ENCODE measurements at places on chromosomes 1 and 21.

DNA sequence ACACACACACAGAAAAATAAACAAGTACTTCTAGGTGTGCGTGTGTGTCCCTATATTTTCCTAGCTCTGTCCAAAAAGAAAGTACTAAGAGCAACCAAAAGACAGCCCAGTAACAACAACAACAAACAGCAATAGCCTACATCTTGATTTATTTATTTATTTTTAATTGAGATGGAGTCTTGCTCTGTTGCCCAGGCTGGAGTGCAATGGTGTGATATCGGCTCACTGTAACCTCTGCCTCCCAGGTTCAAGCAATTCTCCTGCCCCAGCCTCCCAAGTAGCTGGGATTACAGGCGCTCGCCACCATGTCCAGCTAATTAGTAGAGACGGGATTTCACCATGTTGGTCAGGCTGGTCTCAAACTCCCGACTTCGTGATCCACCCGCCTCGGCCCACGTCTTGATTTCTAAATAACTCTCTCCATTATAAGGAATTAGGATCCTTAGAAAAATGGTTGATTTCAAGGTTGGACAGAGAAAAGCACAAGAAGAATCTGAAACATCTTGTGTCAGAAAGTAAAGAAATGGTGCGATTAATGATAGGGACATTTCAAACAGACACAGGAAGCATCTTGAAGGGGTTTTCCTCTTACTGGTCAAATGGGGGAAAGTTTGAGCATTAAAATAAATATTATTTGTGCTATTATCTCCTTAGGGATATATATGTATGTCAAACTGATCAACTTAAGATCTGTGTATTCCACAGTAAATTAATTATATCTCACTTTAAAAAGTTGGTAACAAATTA lies 59.4 kb downstream of the ARID4B start:
- no peak for DNase-seq
- no peaks in the 10 kb centered on the region for H3K27me3 ChIP-seq
- no peak overlapping the region for H3K4me3 ChIP-seq
- H3K27ac ChIP-seq, result no peak overlapping the region
- no peaks in the 10 kb centered on the region for H3K36me3 ChIP-seq
- peaks cover 19% of the 10 kb centered on the region for H3K4me1 ChIP-seq

- no peak overlapping the region for H3K27ac ChIP-seq
- no peak for DNase-seq
- H3K27me3 ChIP-seq, result no peaks in the 10 kb centered on the region
- no peak overlapping the region for H3K4me3 ChIP-seq
- peaks cover 2% of the 10 kb centered on the region for H3K4me1 ChIP-seq
Observed at GRCh38 chr1:98384461-98385141, 276.9 kb upstream of the SNX7 start.

GRCh38 chr1:12649971-12650421 lies 6.1 kb downstream of the AADACL4 start:
- H3K4me1 ChIP-seq, result no peaks in the 10 kb centered on the region
- H3K27ac ChIP-seq, result no peak overlapping the region

DNA sequence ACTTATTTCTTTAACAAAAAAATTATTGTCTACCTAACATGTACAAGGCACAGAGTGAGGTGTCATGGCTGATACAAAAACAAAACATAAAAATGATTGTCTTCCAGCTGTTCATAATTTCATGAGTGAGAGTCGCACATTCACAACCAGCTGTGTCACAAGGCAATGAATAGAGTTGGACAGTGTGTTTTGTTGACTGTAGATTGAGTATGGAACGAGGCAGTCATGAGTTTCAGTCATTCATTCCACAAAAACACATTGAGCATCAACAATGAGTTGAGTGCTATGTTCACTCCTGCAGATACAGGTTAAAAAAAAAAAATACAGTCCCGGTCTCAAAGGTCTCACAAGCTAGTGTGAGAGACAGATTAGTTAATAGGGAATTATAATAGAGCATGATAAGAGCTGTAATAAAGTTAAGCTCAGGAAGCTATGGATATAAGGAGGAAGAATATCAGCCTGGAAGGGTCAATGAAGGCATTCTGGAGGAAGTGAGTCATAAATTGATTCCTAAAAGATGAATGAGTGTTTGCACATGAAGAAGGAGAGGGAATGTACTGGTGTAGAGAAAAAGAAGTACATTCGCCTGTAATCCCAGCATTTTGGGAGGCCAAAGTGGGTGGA lies 47.8 kb upstream of the ARHGAP29 start:
- no peaks in the 10 kb centered on the region for H3K27me3 ChIP-seq
- DNase-seq, result no peak
- H3K4me3 ChIP-seq, result no peak overlapping the region

DNA sequence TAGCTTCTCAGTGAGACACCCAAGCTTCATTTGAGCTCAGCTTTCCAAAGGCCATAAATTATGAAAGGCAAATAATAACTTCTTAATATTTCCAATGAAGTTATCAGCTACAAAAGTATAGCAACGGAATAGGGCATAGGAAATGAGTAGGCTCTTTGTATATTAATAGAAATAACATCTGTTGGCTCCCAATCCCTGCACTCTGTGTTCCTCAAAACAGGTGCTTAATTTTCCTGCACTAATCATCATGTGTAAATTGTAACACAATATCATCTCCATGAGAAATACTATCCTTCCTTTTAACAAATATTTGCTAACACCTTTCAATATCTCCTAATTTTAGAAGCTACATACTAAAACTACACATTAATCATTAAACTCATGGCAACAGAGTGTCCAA lies 19.2 kb upstream of the IFI44L start:
- H3K27me3 ChIP-seq, result no peaks in the 10 kb centered on the region
- no peak overlapping the region for H3K4me3 ChIP-seq
- H3K27ac ChIP-seq, result no peak overlapping the region
- H3K36me3 ChIP-seq, result no peaks in the 10 kb centered on the region

- no peaks in the 10 kb centered on the region for H3K27me3 ChIP-seq
- H3K27ac ChIP-seq, result no peak overlapping the region
Observed at GRCh38 chr1:211352985-211353515, 26.4 kb downstream of the TRAF5 start.

DNA sequence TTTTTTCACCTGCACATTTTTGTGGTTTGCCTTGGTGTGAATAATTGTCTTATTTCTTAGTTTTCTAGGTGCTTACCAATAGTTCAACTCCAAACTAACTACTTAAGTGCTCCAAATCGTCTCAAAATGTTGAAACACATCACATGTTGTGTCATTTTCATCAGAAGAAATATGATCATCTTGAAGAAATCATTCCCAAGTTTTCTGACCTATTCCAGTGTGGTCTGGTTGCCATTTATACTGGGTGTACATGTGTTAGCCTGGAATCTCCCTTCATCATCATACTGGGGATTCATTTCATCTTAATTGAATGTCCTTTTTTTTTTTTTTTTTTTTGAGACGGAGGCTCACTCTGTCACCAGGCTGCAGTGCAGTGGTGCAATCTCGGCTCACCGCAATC lies 67.0 kb downstream of the EIF2B3 start:
- no peak overlapping the region for H3K4me3 ChIP-seq
- H3K36me3 ChIP-seq, result no peaks in the 10 kb centered on the region
- no peak for DNase-seq

DNA sequence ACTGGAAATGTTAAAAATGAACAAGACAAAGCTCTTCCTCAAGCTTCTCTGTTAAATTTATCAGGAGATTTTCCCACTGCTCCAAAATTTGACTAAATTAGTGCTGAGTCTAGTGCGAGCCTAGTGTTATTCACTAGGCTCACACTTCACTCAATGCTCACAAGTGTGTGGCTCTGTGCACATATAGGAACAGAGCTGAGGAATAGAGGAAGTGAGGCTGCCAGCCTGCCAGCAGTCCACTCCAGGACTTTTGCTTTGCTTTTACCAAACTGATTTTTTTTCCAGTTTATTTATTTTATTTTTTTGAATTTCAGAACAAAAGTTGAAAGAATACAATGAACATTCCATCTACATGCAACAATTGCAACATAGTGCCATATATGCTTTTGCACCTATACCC lies 87.2 kb downstream of the VAV3 start:
- H3K36me3 ChIP-seq, result no peaks in the 10 kb centered on the region
- no peak for DNase-seq
- peaks cover 1% of the 10 kb centered on the region for H3K4me1 ChIP-seq
- no peaks in the 10 kb centered on the region for H3K27me3 ChIP-seq
- no peak overlapping the region for H3K4me3 ChIP-seq

DNA sequence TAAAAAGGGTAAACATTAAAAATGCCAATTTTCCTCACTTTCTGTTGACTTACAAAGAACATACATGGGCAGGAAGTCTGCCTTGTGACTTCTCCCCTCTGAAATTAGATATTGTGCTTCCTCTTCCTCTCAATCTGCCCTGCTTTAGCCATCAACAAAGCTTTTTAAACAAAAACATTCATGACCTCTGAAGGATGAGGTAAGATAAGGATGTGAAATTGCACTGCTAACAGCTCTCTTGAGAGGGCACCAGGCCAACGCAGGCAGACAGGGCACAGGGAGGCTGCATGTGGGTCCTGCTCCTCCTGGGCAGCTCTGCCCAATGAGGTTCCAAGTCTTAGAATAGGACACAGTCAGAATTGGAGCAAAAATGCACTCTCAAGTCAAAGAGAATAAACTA lies 62.1 kb downstream of the DEGS1 start:
- DNase-seq, result no peak

DNA sequence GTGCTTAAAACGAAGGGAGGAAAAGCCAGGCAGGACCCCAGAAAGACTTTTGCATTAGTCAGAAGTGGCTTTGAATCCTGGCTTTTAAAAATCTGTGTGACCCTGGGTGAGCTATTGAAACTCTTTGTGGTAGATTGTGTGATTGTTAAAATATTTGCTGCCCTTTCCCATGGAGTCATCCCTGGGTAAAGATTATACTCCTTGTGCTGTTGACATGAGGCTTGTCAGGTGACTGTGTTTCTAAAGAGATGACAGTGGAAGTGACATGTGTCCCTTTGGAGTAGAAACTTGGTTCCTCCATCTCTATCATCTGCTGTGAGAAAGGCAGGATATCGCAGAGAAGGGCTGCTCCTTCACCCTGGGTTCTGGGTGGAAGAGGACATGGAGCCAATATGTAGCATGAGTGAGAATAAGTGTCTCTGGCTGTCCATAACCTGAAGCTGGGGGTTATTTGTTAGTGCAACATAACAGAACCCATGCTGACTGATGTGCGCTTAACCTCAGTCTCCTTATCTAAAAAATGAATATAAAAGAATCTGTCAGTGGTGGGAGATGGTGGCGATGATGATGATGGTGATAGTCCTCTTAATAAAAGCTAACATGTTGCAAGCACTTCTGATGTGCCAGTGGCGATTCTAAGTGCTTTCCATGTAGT lies 187.6 kb downstream of the RHOU start:
- no peak overlapping the region for H3K27ac ChIP-seq
- H3K36me3 ChIP-seq, result no peaks in the 10 kb centered on the region
- DNase-seq, result no peak
- no peaks in the 10 kb centered on the region for H3K27me3 ChIP-seq
- no peak overlapping the region for H3K4me3 ChIP-seq

GRCh38 chr1:240854367-240854766 lies 242.4 kb upstream of the GREM2 start:
- H3K27ac ChIP-seq, result no peak overlapping the region
- H3K27me3 ChIP-seq, result no peaks in the 10 kb centered on the region
- H3K4me1 ChIP-seq, result no peaks in the 10 kb centered on the region
- no peak for DNase-seq
- no peaks in the 10 kb centered on the region for H3K36me3 ChIP-seq

GRCh38 chr21:44696572-44696971 lies 400 bp upstream of the KRTAP10-12 start:
- H3K27ac ChIP-seq, result no peak overlapping the region
- H3K36me3 ChIP-seq, result no peaks in the 10 kb centered on the region
- DNase-seq, result no peak
- H3K4me3 ChIP-seq, result no peak overlapping the region

GRCh38 chr1:1883092-1883873 lies 7.6 kb downstream of the GNB1 start:
- peaks cover 5% of the 10 kb centered on the region for H3K36me3 ChIP-seq
- DNase-seq, result no peak
- no peak overlapping the region for H3K27ac ChIP-seq
- H3K4me1 ChIP-seq, result peaks cover 5% of the 10 kb centered on the region

DNA sequence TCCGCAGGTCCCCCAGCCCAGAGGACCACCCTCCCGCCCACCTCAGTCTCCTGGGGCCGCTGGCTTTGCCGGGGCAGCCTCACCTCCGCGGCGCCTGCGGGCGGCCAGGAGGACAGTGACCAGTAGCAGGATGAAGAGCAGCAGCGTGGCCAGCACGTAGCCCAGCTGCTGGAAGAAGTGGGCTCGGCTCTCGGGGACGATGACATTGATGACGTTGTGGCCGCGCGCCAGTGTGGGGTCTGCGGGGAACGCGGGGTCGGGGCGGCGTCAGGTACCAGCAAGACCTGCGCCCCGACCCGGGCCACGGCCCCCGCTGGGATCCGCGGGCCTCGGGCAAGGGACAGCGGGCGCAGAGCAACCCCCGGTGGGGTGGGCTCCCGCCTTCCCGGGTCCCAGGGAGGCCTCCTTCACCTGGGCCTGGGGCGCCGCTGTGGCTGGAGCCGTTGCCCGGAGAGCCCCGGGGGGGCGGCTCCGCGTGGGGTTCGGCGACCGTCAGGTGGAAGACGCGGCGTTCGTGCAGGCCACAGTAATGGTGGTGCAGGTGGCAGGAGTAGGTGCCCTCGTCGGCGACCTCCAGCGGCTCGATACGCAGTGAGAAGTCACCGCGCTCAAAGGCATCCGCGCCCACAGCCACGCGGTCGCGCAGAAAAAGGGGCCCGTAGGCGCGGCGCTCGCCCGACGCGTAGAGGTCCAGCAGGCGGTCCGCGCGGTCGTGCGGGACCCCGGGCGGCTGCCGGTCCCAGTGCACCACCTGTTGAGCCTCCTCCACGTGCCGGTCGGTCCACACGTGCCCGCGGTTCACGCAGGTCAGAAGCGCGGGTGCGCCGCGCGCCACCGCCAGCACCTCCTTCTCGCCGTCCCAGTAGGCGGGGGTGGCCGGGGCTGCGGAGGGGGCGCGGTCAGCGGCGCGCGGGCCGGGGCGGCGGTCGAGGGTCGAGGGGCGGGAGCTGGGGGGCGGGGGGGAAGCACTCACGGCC lies 3.8 kb downstream of the MXRA8 start:
- no peak overlapping the region for H3K4me3 ChIP-seq
- no peak for DNase-seq
- H3K4me1 ChIP-seq, result peaks cover 41% of the 10 kb centered on the region
- H3K27ac ChIP-seq, result no peak overlapping the region
- peaks cover 5% of the 10 kb centered on the region for H3K36me3 ChIP-seq

- H3K27me3 ChIP-seq, result peaks cover 20% of the 10 kb centered on the region
- no peak overlapping the region for H3K4me3 ChIP-seq
- H3K27ac ChIP-seq, result no peak overlapping the region
- no peak for DNase-seq
- H3K4me1 ChIP-seq, result peaks cover 2% of the 10 kb centered on the region
Observed at GRCh38 chr1:228751360-228752098, 16.2 kb downstream of the RHOU start.

Measured in neuronal stem cell (in vitro differentiated cells).